ENCODE measurements at places on chromosomes 3 and 15. TPM values are rescaled to one million over a fixed set of nuclear protein-coding genes. Genes with fewer than 3 reads are reported as not detected.
A peak's percentile ranks its signal among the peaks of the same experiment; 100 is the strongest.

- DNase-seq, result no peak
Observed at GRCh38 chr15:34335176-34336032, 2.2 kb downstream of the SLC12A6 start.

- no peak for DNase-seq
Observed at GRCh38 chr3:124261306-124261705, 269.4 kb upstream of the ROPN1 start.

DNA sequence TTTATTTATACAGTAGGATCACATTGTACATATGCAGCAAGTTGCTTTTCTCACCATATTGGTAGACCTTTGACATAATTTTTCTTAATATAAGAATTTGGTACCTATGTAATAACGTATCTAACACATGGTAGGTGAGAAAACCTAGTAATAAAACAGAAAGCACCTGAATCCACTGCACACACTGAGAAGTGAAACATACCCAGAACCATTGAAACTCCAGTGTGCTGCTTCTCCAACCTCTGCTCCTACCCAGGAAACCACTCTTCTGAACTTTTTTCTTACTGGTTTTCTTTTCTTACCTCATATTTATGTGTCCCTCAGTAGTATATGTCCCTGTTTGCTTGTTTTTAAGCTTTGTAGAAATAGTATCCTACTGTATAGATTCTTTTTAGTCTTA, 293.0 kb downstream of the UBE2E2 start:
- DNase-seq, result no peak

DNA sequence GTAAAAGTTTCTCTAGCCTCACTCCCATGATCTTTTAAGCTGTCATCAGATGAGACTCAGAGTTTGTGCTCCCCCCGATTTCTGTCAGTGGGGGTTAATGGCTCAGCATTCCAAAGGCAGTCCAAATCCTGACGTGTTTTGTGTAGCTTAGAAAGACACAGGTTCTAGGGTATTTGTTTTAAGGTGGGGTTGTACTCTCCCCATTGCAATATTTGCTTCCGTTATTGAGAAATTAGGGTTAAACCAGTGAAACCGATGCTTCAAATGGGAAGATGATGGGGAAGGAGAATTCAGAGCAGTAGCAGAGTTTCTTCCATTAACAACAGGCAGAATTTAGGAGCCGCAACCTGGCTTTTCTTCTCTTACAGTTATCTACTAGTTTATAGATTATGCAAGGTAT, 3.4 kb downstream of the PIGB start:
- DNase-seq, result no peak

GRCh38 chr15:66646308-66646707, 55.7 kb upstream of the SMAD6 start:
- no peak for DNase-seq

LRRC34 gene
- total RNA-seq, result 13.7 TPM

DNA sequence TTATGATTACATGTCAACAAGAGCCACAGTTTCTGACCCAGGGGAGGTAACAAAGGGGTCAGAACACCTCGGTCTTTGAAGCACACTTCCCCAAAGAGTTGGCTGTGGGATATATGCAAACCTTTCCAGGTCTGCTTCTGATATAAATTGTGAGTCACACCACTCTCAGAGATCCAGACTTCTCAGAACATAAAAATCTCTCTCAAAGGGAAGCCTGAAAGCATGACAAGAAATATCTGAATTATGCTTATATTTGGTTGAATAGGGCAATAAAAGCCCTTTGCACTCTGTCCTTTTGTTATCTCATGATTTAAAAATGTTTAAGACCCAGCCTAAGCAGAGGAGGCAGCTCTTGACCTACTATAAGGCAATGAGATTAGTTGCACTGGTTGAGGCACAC, 56.8 kb downstream of the MYH15 start:
- DNase-seq, result no peak

DNA sequence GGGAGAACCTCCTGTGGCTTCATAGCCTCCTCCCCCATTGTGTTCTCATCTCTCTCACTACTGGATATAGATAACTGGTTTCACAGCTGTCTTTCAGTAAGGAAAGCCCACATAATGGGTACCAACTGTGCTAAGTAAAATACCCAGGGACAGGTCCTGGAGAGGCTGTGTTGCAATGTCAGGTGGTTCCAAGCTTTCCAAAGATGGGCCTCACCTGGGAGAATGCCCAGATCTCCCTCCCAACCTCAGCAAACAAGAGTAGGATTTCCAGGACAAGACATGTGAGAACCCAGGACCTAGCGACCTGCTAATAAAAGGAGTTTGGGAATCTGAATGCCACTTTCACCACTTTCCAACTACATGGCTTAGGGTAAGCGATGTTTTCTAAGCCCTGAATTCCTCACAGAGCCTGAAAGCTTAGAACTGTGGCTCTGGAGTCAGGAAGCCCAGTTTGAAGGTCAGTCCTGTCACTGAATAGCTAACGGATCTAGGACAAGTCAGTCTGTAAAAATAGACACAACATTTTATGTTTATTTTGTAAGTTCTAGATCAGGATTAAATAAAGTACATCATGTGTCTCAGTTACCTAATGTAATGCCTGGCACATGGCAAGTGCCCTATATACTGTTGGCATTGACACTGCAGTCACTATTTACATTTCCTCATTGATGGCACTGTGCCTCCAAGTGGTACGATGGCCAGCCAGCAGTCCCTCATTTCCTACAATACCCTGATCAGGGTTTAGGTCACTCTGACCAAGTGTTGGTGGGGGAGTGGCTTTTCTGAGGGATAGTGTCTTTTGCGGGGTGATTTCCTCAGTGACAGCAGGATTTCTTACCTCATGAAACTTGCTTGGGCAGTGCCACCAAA, 11.9 kb downstream of the CERS3 start:
- DNase-seq, result no peak

RCN2 gene
- 87.8 TPM for total RNA-seq

GRCh38 chr3:138213398-138214085, 26.4 kb downstream of the ARMC8 start:
- no peak for DNase-seq

DNA sequence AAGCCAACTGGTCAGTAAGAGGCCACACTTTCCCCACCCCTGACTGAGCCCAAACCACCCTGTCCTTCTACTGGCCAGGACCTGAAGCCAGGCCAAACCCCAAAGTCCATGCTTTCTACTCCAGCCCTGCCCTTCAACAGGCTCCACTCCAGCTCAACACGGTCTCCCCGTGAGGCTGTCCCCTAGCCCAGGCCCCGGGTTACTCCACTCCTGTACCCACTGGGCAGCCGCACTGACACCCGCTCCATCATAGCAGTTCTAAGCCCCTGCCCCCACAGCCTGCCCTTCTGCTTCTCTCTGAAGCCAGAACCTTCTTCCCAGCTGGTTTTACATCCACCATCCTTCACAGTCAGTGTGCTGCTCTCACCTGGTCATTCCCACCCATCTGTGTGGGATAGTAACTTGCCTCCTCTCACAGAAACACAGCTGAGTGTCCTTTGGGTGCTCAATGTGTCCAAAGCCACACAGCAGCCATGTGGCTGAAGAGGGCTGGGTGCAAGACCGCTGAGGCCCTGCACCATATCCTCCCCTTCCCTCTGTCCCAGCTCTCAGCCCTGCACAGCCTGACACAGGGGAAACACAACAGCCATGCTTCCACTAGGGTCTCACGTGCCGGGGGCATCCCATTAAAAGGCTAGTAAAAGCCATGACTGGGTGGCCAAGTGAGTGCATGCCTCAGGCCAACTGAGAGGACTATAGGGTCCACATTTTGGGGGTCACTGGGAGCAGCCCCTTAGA, 38.1 kb downstream of the TLE3 start:
- no peak for DNase-seq

KIF7 gene
- total RNA-seq, result 1.9 TPM

WDR49 gene
- not detected for total RNA-seq

DNA sequence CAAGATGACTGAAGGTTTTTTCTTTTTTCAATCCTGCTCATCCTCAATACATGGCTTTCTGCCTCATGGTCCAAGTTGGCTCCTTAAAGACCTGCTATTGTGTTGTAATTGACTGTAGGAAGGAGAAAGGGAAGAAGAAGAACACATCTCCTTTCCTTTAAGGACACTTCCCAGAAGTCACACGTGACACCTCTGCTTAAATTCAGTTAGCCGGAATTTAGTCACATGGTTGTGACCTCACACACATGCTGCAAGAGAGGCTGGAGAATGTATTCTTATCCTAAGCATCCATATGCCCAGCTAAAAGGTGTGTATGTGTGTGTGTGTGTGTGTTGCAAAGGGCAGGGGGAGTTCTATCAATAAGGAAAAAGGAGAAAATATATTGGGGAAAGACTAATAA, 185.8 kb upstream of the IL12A start:
- no peak for DNase-seq

- no peak for DNase-seq
Observed at GRCh38 chr3:179765396-179765795, 112.6 kb downstream of the USP13 start.

DNA sequence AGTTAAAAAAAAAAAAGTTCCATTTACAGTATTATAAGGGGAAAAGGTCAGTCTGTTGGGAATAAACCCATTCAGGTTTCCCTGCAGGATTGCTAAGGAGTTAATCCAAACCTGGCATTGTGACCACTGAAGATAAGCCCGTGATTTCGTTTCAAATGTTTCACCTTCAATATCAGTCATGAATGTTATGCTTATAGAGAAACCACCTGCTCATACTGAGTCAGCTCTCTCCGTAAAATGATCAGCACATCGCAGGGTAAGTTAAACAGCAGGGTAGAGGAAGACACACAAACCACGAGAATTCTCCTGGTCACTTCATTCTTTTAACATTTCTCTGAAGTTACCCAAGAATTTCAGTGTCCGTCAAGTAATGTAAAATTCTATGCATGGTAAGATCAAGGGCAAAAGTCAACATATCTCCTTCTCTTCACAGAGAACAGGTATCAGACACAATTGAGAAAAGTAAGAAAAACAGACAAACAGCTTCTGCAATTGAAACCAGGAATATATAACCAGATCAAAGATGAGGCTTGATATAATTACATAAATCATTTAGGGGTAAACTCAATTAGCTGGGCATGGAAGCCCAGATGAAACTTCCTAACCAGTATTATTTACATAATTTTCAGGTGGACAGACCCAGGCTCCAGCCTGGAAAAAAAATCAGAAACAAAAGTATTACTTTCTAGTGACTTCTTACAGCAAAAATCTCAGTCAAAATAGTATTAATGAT, 67.6 kb upstream of the ARHGEF3 start:
- DNase-seq, result no peak

DNA sequence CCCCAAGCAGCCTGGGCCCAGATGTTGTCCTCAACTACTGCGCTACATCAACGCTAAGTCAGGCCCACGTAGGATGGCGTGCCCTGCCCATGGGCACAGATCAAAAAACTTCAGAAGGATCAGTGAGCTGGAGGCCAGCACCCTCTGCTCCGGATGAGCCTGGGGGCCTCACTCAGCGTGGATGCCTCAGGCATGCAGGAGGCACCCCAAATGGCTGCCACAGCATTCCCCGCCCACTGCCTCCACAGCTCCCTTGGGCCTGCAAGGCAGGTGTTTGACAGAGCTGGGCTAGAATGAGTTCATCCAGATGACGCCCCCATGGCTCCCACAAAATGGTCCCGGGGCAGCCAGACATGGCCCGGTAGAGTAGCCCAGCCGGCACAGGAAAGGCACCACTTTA, 7.1 kb downstream of the ATP2B2 start:
- DNase-seq, result no peak

DNA sequence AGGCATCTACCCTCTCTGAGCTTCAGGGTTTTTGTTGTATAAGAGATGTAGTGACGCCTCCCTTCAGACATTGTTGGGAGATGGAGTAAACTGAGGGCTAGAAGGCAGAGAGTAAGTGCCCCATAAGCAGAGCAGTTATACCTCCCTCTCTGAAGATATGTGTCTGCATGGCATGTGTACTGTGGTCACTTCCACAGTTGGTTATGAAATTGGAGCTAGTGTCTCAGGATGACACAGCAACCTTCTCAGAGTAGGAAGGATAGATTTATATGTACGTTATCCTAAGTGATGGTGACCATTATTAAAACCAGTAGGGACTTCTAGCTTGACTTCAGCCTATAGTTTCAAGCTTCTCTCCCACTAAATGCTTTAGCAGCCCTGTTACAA, 17.9 kb downstream of the PXK start:
- peak; percentile 66 for DNase-seq

- no peak for DNase-seq
Observed at GRCh38 chr3:145865399-145866018, 295.5 kb downstream of the PLOD2 start.

GRCh38 chr3:53161450-53161819, 426 bp downstream of the PRKCD start:
- DNase-seq, result no peak

GRCh38 chr3:184129012-184129411, 6.1 kb upstream of the EIF2B5 start:
- no peak for DNase-seq

GRCh38 chr3:175338775-175339535, 479.8 kb downstream of the NAALADL2 start:
- DNase-seq, result peak; percentile 26

GRCh38 chr3:129245141-129245540, 4.3 kb upstream of the COPG1 start:
- no peak for DNase-seq

PLCD1 gene
- 1.2 TPM for total RNA-seq

ARNT2 gene
- total RNA-seq, result 0.78 TPM

DNA sequence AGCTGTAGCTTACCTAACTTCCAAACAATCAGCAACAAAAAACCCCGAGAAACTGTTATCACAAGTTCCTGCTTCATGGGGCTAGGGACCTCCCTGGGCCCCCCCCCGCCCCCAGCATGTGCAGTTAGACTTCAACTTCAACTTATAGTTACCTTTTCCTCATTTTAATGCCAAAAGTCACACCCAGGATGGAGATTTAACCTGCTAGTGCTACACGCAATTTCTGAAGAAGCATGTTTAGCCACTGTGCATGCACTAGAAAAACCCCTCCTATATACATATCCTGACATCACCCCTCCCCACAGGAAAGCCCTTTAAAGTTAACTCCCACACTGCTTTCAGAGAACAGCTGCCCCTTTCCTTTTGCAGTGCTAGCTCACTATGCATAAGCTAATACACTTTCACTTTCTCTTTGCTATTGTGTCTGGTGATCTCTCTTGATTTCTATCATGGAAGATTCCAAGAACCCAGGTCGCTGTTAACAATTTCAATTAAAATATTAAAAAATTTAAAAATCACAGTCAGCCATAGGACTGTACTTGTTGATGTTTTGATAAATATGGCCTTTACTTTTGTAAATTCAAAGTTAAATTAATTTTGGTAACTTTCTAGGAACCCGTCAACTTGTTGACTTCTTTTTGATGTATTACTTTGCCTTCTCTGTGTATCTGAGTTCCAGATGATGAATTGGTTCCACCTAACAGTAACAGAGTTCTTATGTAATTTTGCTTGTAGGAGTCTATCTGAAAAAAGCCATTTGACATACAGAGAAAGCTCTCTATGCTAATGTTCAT, 75.2 kb upstream of the ACAD9 start:
- DNase-seq, result no peak
